ENCODE measurements at places on chromosomes 2 and 18.

- no peak for DNase-seq
Observed at GRCh38 chr2:160409480-160409879, 84.1 kb downstream of the RBMS1 start.

DNA sequence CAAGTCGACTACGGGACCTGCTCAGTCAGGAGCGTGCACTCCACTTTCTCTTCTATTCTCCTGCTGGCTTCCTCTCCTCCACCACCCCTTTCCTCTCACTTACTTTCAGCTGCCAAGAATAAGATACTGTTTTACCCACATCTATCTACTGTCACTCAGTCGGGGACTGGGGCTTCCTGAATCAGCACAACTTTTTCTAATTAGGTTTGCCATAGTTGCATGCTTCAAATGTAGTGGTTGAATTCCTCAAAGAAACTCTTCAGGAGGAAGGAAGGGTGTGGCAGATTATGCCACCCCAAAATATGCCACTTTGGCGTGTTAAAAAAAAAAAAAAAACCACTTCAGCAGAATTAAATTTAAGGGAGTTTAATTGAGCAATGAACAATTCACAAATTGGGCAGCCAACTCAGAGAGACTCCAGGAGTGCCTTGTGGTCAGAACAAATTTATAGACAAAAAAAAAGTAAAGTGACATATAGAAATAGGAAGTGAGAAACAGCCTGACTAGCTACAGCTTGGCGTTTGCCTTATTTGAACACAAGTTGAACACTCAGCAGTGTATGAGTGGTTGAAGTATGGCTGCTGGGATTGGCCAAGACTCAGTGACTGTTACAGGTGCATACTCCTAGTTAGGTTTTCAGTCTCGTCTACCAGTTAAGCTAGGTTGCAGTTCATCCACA is 32.5 kb upstream of the RMDN2 start:
- DNase-seq = no peak

- no peak for DNase-seq
Observed at GRCh38 chr2:127577973-127578372, 42.5 kb downstream of the MYO7B start.

- DNase-seq = no peak
Observed at GRCh38 chr18:49839012-49839411, 25.7 kb upstream of the ACAA2 start.

DNA sequence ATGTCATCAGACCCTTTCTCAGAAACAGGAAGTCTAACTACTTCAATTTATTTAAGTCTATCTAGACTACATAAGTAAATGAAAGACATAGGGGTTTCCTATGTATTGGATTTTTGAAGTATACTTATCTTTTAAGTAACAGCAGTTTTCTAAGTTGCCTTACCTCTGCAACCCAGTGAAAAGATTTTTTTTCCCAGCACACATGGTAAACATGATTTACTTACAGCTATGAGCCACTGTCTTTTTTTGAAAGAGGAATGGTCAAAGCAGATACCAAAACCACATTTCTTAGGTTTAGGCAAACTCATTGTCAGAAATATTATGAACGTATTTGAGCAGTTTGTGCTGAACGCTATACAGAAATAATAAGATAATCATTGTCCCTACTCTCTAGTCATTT is 78.7 kb upstream of the OTX1 start:
- no peak for DNase-seq

DNA sequence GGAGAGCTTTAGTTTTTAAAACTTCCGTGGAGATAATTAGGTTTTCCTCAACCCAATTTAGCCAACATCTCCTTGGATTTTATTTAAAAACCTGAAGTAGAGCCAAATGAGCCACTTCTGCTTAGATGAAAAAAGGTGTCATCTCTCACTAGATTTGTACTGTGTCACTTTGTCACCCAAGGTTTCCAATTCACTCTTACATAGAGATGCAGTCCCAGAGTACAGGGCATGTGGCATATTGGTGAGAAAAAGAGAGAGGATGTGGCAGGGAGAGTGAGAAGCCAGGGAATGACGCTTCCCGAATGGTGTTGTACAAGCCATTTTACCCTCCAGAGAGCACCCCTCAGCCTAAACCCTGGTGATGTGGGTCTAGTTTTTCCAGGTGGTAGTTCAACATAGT is 44.4 kb upstream of the CTLA4 start:
- DNase-seq = no peak

DNA sequence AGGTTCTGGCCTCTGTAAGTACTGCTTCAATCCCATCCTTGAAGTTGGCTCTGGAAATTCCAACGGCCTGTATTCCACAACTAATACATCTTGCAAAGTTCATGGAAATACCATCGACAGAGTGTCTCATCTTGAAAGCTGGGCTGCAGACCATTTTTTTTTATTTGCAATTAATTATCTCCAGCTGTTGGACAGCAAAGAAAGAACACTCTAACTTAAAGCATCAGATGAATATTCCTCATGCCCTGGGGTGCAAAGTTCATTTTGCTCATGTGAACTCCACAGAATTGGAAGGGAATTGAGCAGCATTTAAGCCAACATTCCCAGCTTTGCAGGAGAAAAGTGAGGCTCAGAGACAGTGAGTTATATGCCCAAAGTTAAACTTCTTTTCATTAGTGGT is 96.5 kb upstream of the PIEZO2 start:
- DNase-seq = no peak

GRCh38 chr2:55995211-55995610 is 71.6 kb upstream of the EFEMP1 start:
- DNase-seq = no peak

GRCh38 chr2:148674063-148675020 is 29.8 kb downstream of the EPC2 start:
- DNase-seq = peak; percentile 59

GRCh38 chr18:11259469-11260150 is 110.2 kb upstream of the PIEZO2 start:
- no peak for DNase-seq

- no peak for DNase-seq
Observed at GRCh38 chr2:88227446-88227845, 57.3 kb downstream of the THNSL2 start.

DNA sequence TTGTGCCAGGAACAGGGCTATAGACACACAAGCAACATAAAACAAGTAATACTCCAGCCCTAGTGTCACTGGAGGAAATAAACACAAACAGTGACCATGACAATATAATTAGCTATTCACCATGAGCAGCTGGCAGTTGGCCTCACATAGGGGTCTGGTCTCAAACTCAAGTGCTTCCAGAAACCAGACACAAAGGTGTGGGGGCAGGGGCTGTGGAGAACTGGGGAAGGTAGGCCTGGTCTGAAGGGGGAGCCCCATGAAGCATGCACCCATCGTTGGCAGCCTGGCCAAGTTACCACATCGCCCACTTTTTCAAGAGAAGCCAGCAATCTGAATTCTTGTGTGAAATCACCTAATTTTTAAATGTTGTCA is 49.5 kb upstream of the SP3 start:
- DNase-seq = no peak

- DNase-seq = peak; percentile 31
Observed at GRCh38 chr2:181178823-181179412, 198.5 kb downstream of the UBE2E3 start.

GRCh38 chr18:73677450-73677849 is 470.2 kb downstream of the FBXO15 start:
- no peak for DNase-seq

GRCh38 chr2:131673400-131674173 is 145.9 kb downstream of the CCDC74A start:
- peak; percentile 81 for DNase-seq

GRCh38 chr2:230947908-230948365 is 22.9 kb upstream of the GPR55 start:
- peak; percentile 74 for DNase-seq

- DNase-seq = no peak
Observed at GRCh38 chr18:64707052-64707451, 558.2 kb upstream of the LINC00305 start.

GRCh38 chr2:56191617-56192016 is 7.8 kb downstream of the CCDC85A start:
- peak; percentile 10 for DNase-seq

DNA sequence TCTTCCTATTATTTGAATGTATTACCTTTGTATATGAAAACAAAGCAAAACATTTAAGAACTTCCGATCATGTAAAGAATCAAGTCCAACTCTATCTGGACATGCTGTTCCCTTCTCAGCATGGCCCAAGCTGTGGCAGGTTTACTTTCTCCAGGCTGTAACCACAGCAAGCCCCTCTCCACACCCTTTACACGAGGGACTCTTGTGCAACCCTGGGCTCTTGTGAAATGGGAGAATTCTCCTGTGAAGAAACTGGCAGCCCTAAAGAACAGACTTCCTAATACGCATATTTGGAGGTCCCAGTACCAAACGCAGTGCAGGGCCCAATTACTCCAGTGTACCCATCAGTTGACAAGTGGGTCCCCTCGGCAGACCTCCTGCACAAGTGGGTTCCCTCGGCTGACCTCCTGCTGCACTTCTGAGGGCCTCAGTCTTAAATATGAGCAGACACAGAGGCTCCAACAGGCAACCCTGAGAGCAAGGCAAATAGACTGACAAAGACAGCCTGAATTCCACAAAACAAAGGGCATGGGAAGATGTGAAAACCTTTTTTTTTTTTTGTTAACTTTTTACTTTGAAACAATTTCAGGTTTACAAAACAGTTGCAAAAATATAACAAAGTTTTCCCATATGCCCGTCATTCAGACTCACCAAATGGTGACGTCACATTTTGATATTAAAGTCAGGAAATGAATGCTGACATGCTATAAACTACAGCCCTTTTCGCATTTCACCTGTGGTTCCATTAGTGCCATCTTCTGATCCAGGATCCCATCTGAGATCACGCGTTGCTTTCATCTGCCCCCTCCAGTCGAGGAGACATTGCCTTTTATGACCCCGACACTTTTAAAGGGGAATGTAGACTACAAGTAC is 78.2 kb downstream of the FBXO15 start:
- no peak for DNase-seq

DNA sequence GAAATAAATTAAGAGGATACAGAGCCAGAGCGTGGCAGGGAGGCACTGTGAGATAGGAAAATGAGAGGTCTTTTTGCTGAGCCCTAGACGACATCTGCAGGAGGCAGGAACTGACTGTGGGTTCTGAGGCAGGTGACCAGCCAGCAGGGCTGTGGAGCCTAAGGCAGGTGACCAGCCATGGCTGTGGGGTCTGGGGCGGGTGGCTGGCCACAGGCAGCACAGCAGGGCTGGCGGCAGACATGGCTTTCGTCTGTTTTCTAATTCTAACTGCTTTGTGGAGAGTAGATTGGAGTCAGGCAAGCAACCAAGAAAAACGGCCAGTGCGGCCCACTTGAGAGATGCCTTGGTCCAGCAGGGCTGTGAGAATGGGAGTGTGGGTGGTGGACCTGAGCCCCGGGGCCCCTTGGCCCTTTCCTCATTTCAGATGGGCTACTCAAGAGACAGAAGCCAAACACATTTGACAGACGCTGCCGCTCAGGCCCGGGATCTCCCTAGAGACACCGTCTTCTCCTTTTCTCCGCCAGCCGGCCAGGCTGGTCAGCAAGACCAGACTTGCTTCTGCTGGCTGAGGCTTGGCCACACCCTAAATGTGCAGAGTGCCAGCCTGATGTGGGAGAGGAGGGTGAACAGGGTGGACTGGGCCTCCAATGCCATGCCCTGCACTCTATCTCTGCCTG is 19.7 kb upstream of the GNAL start:
- DNase-seq = no peak

DNA sequence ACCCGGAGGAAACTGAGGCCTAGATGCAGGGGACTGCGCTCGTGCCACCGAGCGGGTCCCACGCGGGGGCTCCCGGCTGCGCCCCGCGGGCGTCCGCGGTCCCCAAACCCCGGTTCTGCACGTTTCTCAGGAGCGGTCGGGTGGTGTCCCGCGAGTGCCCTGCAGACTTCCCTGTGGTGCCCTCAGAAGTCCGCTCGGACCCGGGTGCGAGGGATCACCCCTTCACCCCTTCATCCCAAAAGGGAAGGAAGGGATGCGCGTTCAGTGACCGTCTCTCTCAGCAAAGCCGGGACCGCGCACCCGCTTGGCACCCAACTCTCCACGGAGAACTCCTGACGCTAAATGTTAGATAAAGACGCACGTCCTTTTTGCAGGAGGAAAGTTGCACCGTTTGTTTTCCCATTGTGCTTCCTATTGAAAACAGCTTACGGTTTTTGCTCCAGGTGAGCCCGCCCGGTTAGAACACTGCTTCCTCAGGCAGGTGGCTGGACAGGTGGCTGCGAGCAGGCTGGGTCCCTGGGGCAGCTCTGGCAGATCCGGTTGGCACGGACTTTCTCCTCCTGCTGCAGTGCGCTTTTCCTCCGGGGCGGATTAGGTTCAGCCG is 779 bp downstream of the DGKD start:
- DNase-seq = peak; percentile 11

GRCh38 chr2:54407693-54408092 is 48.4 kb upstream of the SPTBN1 start:
- no peak for DNase-seq

DNA sequence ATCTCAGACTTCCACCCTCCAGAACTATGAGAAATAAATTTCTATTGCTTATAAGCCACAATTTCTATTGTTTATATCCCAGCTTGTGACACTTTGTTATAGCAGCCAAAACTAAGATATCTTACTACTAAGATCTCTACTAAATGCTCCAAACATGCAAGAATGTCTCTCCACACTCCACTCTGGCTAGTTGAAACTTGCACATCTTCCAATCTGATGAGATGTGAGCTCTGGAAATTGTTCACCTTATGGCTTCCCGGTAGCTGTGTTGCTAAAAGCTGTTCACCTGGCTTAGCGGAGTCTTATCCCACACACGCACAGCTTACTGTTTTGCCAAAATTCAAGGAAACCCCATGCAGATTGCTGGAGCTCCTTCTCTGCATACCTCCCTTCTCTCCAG is 43.9 kb downstream of the PKDCC start:
- DNase-seq = no peak

DNA sequence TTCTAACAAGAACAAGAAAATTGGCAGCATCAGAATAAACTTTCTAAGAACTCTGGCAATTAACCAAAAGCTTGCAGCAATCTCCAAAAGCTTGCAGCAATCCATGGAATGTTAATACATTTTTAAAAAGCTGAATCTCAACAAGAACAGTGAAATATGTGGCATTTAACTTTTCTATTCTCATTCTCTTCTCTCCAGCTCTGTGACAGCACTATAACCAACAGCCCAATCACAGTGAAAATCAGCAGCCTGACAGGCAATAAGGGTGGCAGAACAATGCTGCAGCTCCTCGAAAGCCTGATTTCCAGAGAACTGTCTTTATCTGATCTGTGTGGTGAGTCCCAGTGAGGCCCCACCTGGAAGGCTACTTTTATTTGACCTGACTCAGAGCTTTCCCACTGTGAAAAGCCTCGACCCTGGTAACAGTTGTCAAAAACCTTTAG is 60.0 kb downstream of the TMEM131 start:
- DNase-seq = no peak

- no peak for DNase-seq
Observed at GRCh38 chr2:63679252-63679855, 90.6 kb downstream of the MDH1 start.
